NCI-H1694 (cell line): ENCODE measurements at places on chromosomes 5 and 9.

GRCh38 chr9:97307091-97307490 lies 368 bp upstream of the CCDC180 start:
- no peak for DNase-seq

DNA sequence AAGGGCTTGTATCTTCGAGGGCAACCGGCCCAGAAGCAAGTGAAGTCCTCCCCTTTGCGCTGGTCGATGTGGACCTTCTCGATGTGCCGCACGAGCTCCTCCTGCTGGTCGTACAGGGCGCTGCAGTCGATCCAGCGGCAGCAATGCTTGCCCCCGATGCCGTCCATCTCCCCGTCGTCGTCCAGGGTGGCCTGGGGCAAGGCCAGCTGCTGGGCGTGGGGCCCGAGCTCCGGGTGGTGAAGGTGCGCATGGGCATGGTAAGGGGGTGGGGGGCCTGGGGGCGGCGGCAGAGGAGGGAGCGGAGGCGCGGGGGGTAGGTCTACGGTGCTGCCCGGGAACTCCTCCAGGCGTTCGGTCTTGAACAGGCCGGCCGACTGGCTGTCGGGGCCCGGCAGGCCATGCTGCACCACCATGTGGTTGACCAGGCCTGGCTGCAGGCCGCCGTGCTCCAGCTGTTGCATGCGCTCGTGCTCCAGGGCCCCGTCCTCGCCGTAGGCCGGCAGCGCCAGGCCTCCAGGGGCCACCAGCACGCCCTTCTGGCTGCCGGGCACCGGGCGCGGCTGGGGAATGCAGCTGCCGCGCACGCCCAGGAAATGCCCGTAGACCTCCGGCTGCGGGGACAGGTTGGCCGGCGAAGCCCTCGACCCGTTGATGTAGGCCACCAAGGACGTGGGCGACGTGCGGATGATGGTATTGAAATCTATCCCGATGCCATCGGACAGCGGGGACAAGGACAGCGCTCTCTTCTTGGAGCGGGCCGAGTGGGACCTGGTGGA lies 181.8 kb downstream of the GLIS3 start:
- no peak for DNase-seq

DNA sequence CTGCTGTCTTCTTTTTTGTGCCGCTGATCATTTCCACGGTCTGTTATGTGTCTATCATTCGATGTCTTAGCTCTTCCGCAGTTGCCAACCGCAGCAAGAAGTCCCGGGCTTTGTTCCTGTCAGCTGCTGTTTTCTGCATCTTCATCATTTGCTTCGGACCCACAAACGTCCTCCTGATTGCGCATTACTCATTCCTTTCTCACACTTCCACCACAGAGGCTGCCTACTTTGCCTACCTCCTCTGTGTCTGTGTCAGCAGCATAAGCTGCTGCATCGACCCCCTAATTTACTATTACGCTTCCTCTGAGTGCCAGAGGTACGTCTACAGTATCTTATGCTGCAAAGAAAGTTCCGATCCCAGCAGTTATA lies 17.1 kb downstream of the F2R start:
- DNase-seq, result no peak

- DNase-seq, result no peak
Observed at GRCh38 chr9:134568116-134568515, 73.5 kb upstream of the COL5A1 start.

DNA sequence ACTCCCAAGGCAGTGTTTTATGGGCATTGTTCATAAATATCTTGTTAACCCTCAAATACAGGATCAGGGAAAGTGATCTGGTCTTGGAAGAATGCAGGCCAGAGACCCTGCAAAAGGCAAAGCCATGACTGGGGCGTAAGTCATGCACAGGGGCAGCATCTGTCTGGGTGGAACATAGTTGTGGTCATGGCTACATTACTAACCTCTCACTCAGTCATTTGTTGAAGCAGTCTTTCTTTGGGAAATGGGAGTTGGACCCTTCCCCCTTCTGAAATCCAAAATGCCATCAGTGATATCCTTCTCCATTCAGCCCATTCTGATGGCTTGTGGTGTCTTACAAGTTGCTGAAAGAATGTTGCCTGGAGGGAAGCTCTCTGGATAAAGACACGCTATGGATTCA lies 68.1 kb downstream of the GDNF start:
- DNase-seq, result no peak
